ENCODE measurements at places on chromosomes 6 and 20.

DNA sequence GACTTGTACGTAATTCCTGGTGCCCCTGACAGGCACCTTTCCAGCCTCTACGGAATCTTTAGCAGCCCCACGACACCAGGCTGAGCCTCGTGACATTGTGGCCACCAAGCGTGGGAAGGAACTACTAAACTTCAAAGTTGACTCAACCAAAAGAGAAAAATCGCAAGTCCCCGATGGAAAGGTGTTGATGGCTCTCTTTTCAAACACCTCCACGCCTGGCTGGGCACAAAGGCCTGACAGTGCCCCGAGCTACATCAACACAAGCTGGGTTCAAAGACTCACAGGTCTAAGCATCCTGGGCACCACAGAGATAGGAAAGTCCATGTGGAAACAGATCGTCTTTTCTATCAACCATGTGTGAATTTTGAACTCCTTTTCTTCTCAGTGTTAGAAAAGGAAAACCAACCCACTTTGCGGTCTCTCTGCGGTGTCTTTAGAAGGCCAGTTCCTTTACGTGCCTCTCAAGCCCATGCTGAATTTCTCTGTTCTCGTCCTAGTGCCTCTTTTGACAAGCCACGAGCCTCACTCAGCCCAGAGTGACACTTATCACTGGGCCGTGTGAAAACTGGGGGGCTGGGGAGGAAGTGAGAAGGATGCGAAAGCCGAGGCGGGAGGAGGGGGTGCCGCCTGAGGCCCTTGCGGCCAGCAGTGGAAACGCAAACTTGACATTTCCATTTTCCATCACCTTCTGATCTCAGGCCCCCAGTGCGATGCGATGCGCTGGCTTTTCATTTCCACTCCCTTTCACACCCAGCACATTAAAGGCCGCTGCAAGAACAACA lies 59.4 kb downstream of the GFOD1 start:
- peak; percentile 89 for DNase-seq

DNA sequence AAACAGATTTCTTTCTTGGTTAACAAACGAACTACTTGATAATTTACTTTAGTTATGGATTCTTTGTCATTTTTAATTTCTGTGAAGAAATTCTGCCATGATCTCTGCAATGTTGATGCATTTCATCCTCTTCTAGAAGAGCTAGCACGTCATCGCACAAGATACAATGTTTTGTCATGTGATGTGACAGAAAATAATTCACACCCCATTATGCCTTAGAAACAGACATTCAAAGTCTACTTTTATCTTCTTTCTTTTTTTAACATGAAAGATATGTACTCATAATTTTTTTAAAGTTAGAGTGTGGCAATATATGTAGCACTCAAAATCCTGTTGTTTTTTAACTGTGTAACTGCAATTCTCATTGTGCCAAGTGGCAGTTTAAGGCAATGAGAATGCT lies 39.6 kb upstream of the NELFCD start:
- no peak for DNase-seq

DNA sequence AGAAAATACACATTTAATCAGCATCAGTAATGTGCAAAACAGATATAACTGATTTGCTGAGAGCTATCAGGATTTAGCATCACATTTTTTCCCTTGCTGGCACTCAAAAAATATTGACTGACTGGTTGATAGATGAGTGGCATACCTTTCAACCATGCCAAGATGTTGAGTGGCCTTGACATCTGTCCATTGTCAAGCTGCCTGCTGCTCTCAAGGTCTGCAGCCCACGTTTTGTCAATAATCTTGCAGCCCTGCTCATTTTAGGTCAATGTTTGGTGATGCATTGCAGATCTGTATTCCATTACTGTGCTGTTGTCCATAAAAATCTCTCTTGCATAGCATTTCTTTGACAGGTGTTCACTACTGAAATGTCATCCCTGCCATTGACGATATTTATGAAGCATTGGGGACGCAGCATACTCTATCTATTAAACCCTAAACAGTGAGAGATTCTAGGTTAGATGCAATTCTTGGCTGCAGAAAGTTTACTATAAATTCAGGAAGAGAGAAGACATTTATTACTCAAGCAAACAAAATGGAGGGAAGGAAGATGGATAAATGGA lies 111.6 kb downstream of the BFSP1 start:
- no peak for DNase-seq

- no peak for DNase-seq
Measured at GRCh38 chr6:169445227-169445626, 191.6 kb upstream of the THBS2 start.

DNA sequence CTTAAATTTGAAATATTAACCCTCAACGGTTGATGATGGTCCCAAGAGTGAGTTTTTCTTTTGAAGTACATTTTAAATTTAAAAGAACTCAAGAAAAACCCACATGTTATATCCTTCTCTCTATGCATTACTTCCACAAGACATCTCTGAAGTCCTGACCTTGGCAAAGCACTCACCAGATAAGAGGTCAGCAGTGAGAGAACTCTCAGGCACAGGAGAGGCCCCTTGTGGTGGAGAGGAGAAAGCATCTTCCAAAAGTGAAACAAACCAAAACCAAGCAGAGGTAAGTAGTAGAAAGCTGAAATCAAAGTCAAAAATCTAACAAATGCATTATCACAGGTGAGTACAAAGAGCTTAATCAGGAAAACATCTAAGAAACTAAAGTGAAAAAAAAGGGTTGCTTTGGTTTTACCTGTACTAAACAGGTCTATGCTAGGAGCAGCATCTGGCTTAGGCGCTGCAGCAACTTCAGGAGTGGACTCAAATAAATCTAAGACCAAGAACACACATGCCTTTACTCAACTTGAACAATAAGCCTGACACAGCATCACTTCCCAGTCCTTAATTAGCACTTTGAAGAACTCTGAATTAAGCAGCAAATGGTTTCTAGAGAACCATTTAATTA lies 80.5 kb downstream of the PRSS35 start:
- DNase-seq: no peak

Measured in activated naive CD8-positive, alpha-beta T cell treated with anti-CD3 and anti-CD28 coated beads for 36 hours (primary cell).